ENCODE measurements at places on chromosomes 3 and 15. TPM values are rescaled to one million over a fixed set of nuclear protein-coding genes. Genes with fewer than 3 reads are reported as not detected.
A peak's percentile ranks its signal among the peaks of the same experiment; 100 is the strongest.

ATP10A gene
- 17.4 TPM for total RNA-seq

ISL2 gene
- total RNA-seq, result not detected

GOLGA6B gene
- total RNA-seq, result not detected

DNA sequence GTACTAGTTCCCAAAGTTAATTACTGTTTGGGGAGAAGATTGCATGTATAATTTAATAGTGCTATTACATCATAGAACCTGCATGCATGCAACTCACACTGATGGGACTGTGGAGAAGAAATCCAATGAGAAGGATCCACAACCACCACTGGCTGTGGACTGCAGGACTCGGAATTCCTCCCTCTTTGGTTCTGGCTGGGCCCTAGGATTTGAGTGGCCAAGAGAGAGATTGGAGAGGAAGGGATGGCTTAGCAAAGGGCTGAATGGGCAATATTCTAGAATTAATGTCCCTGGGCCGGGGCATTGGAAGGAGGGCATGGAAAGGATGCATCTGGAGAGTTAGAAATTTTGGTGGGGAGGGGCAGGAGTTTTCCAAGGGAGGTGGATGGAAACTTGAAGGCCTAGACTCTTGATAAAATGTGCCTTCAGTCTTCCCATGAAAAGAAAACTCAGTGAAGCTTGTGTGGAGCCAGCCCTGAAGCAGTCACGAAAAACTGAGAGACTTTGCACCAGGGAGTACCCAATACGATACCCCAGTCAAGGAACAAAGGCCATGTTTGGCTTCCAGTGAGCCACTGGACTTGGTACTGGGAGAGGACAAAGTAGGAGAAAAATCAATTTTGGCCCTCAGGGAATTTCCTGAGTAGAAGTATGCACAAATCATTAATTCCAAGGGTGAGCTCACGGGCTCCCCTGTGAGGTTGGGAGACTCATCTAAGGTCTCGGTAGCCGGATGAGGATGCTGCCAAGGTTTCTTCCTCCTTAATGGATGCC, 31.4 kb upstream of the TPM1 start:
- no peak overlapping the region for H3K27ac ChIP-seq
- DNase-seq, result no peak
- H3K4me1 ChIP-seq, result no peaks in the 10 kb centered on the region
- no peak overlapping the region for H3K4me3 ChIP-seq

- no peaks in the 10 kb centered on the region for H3K27me3 ChIP-seq
- no peak for DNase-seq
- H3K27ac ChIP-seq, result no peak overlapping the region
- H3K4me3 ChIP-seq, result no peak overlapping the region
- H3K4me1 ChIP-seq, result no peaks in the 10 kb centered on the region
- H3K36me3 ChIP-seq, result no peaks in the 10 kb centered on the region
Measured at GRCh38 chr15:40875991-40876730, 2.1 kb upstream of the RHOV start.

GRCh38 chr15:101054991-101055390, 135.8 kb downstream of the LRRK1 start:
- peaks cover 7% of the 10 kb centered on the region for H3K36me3 ChIP-seq
- no peak overlapping the region for H3K4me3 ChIP-seq
- H3K27ac ChIP-seq, result no peak overlapping the region
- no peaks in the 10 kb centered on the region for H3K27me3 ChIP-seq
- H3K4me1 ChIP-seq, result no peaks in the 10 kb centered on the region
- no peak for DNase-seq

FRMD4B gene
- 35.0 TPM for total RNA-seq

DNA sequence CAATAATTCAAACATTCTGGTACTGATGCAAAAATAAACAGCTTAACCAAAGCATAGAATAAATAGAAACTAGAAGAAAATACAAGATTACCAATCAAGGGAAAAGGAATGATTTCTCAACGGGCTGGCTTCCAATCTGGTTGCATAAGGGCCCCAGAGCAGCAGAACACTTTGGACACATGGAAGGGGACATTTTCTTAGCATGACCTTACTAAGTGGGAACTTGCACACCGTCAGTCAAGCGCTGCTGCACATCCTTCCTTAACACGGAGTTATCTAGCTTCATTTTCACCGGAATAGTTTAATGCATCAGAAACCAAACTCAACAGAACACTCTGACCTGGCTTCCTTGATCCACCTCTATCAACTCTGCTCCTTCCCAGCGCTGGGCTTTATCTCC, 388.5 kb downstream of the VPS13C start:
- no peaks in the 10 kb centered on the region for H3K4me1 ChIP-seq
- no peak overlapping the region for H3K27ac ChIP-seq
- no peaks in the 10 kb centered on the region for H3K36me3 ChIP-seq

DNA sequence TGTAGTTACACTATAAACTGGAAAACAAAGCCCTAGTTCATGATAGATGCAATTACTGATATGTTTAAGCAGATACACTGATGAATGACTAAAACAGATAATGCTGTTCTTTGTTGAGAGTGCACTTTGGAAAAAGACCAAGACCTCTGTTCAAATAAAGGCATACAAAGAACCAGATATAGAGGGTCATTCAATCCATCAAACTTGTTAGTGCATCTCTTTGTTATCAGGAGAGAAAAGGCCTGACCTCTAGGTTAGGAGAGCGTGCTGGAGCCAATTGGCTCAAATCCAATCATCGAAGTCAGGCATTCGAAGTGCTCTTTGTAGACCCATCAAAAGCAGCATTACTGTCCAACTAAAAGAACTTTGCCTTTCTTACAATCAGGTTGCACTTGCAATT, 124.2 kb downstream of the TFG start:
- no peak for DNase-seq
- no peaks in the 10 kb centered on the region for H3K4me1 ChIP-seq
- no peak overlapping the region for H3K27ac ChIP-seq
- H3K27me3 ChIP-seq, result no peaks in the 10 kb centered on the region
- no peak overlapping the region for H3K4me3 ChIP-seq

CD200R1L gene
- not detected for total RNA-seq

- no peak for DNase-seq
- no peak overlapping the region for H3K27ac ChIP-seq
- no peak overlapping the region for H3K4me3 ChIP-seq
- H3K36me3 ChIP-seq, result no peaks in the 10 kb centered on the region
- no peaks in the 10 kb centered on the region for H3K27me3 ChIP-seq
Measured at GRCh38 chr3:23489300-23490158, 286.4 kb downstream of the UBE2E2 start.

FEZF2 gene
- not detected for total RNA-seq

MKRN3 gene
- 0.16 TPM for total RNA-seq

DNA sequence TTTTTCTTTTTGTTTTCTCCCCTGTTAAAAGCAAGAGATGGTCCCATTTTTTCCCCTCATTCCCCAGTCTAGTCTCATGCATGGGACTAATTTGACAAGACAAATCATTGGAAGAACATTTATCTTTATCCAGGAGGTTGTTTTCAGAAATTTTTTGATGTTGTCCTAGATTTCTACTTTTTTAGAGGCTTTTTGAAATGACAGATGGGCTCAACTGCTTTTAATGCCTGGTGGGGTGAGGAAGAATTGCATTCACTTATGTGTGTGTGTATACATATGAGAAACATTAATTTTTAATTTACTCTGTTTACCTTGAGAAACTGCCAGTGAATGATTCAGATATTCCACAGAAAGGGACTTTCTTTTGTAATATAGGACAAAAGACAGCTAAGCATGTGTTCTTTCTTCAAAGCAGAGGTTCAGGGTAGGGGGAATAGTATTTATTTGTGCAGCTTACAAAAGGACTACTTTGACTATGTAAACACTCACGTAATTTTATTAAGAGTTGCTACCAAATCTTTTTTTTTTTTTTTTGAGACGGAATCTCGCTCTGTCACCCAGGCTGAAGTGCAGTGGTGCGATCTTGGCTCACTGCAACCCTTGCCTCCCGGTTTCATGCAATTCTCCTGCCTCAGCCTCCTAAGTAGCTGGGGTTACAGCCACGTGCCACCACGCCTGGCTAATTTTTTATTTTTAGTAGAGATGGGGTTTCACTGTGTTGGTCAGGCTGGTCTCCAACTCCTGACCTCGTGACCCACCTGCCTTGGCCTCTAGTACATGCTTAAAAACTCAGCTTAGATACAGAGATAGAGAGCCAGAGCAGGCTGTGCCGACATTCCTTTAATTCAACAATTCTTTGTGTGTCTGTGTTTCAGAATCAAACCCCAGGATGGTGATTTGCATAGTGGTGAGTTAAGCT, 130.1 kb upstream of the RARB start:
- H3K4me1 ChIP-seq, result no peaks in the 10 kb centered on the region
- no peaks in the 10 kb centered on the region for H3K36me3 ChIP-seq
- H3K4me3 ChIP-seq, result no peak overlapping the region
- no peak overlapping the region for H3K27ac ChIP-seq
- H3K27me3 ChIP-seq, result no peaks in the 10 kb centered on the region
- DNase-seq, result no peak

DNA sequence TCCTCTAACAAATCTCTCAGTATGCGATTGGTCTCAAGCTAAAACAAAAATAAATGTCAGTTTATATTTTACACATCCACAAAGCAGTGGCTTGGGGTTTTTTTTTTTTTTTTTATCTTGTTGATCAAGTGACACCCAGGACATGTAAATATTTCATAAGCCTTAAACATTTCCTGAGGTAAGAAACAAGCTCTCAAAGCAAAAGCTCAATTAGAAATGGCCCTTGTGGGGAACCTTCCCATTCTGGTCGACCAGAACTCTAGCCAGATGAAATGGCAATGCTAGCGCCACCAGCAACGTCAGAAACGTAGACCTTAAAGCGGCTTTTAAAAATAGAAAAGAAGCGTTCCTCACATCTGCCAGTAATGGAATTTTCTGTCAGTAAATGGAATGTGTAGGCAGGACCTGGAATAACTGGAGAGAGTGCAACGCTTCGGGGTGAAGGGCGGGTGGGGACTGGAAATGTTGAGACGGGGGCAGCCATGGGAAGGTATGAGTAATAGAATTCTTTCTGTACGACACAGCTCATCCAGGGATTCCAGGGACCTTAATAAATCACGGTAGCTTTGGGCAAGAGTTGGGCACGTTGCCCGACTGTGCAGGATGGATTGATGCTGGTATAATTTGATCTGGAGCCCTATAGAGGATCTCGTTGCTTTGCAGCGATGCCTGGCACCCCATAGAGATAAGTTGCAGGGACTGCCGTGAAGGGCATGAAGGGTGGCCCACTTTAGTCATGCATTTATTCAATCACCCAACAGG, 44.4 kb downstream of the BTD start:
- H3K27me3 ChIP-seq, result no peaks in the 10 kb centered on the region
- DNase-seq, result no peak
- H3K36me3 ChIP-seq, result no peaks in the 10 kb centered on the region
- no peak overlapping the region for H3K4me3 ChIP-seq

ARGFX gene
- not detected for total RNA-seq

C3orf85 gene
- not detected for total RNA-seq

DNA sequence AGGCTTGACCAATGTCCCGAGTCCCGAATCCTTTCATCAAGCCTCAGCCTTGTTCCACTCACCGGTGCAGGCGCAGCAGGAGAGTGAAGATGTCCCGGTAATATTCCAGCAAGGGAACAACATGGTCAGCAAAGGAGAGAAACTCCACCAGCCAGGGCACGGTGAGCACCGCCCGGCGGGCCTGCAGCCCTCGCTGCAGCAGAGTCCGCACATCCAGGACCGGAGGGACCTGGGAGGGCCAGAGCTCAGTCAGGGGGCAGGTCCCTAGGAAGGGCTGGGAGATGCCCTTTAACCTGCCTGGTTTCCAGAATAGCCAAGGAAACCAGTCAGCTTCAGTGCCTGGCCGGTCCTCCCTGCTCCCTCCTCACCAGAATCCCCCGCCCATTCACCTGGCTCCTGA, 6.4 kb downstream of the CDAN1 start:
- H3K27ac ChIP-seq, result no peak overlapping the region
- peaks cover under 1% of the 10 kb centered on the region for H3K4me1 ChIP-seq

DNA sequence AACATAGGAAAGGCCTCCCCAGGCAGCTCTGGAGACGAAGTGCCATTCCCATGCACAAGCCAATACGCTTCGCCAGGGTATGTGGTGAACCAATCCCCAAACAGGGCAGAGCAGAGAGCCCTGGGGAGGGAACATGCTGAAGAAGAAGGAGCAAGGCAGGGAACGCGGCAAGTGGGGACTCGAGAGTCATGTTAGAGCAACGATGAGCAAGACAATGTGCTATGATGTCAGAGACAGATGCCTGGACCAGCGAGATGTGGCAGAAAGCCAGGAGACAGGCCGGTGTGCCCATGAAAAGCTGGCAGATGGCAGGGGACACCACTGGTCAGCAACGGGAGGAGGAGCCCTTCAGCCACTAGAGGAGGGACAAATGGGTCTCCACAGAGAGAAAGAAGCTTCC, 39.6 kb downstream of the NIPA2 start:
- no peaks in the 10 kb centered on the region for H3K4me1 ChIP-seq
- H3K27ac ChIP-seq, result no peak overlapping the region
- no peak overlapping the region for H3K4me3 ChIP-seq
- no peak for DNase-seq

DNA sequence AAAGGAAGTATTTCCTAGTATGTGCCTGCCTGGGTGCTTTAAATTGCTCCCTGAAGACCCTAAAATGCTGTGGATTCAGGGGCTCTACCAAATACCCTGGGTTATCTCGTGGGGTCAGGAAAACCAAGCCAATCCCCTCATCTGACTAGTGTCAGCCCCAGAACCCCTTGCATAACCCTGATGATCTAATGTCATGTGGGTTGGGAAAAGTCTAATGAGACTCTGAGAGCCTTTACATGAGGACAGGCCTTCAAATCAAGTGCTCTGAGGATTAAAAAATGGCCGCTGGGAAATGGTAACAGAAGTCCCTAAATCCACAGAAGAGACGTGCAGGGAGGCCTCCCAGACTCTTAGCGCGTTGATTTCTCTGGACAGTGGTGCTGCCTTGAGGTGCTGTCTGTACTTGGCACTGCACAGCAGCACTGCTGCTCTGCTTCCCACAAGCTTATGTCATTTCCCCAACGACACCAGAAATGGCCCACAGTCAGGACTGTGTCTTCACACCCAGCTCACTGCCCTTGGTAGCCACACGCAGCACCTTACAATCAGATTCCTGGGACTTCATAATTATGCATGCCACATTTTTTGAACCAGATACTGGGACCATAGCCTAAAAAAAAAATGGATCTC, 16.6 kb downstream of the EIF4E3 start:
- H3K4me3 ChIP-seq, result no peak overlapping the region
- H3K36me3 ChIP-seq, result no peaks in the 10 kb centered on the region
- peak overlapping the region; percentile 1 for H3K27ac ChIP-seq
- no peak for DNase-seq

GRCh38 chr15:31488437-31489204, 162.0 kb downstream of the KLF13 start:
- no peaks in the 10 kb centered on the region for H3K27me3 ChIP-seq
- peaks cover 3% of the 10 kb centered on the region for H3K4me1 ChIP-seq
- H3K36me3 ChIP-seq, result no peaks in the 10 kb centered on the region
- H3K4me3 ChIP-seq, result no peak overlapping the region

CPNE9 gene
- total RNA-seq, result not detected

GRCh38 chr3:79954756-79955155, 187.0 kb upstream of the ROBO1 start:
- H3K4me3 ChIP-seq, result no peak overlapping the region
- H3K36me3 ChIP-seq, result no peaks in the 10 kb centered on the region
- DNase-seq, result no peak
- no peak overlapping the region for H3K27ac ChIP-seq
- H3K27me3 ChIP-seq, result no peaks in the 10 kb centered on the region

GRCh38 chr3:58062472-58062871, 54.2 kb downstream of the FLNB start:
- no peaks in the 10 kb centered on the region for H3K27me3 ChIP-seq
- no peaks in the 10 kb centered on the region for H3K36me3 ChIP-seq
- DNase-seq, result no peak
- peaks cover 11% of the 10 kb centered on the region for H3K4me1 ChIP-seq
- H3K27ac ChIP-seq, result no peak overlapping the region
- H3K4me3 ChIP-seq, result no peak overlapping the region

All from breast epithelium (tissue), 4 donors.